ENCODE measurements at places on chromosomes 4 and X. TPM values are rescaled to one million over a fixed set of nuclear protein-coding genes. Genes with fewer than 3 reads are reported as not detected.

Gene MSANTD1
- total RNA-seq: 0.99 TPM

Gene MOB1B
- total RNA-seq: 28.6 TPM

Gene ABCG2
- 2.1 TPM for total RNA-seq

Gene SH3BGRL
- total RNA-seq: 36.6 TPM

DNA sequence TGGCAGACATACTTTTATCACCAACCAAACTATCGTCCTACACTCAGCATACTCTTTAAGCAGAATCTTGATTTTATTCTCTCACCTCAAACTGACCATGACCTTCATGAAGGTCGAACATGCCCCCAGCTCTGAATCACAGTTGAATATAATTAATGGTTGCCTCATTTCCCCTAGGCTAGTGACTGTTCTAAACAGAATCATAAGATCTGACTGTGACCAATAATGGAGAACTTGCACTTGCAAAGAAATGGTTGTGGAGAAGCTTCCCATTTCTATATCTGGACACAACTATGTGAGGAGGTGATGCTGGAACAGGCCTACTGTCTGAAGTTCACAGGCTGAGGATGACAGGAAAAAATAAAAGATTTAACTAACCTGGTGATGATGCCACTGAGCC lies 85.1 kb downstream of the PDGFC start:
- H3K27me3 ChIP-seq: no peaks in the 10 kb centered on the region
- no peak overlapping the region for H3K27ac ChIP-seq
- no peaks in the 10 kb centered on the region for H3K36me3 ChIP-seq
- no peak overlapping the region for H3K4me3 ChIP-seq
- no peak for DNase-seq

GRCh38 chr4:19677211-19677610 lies 574.5 kb upstream of the SLIT2 start:
- H3K36me3 ChIP-seq: peaks cover 4% of the 10 kb centered on the region
- H3K4me1 ChIP-seq: no peaks in the 10 kb centered on the region
- no peak overlapping the region for H3K27ac ChIP-seq
- no peak for DNase-seq

- no peak overlapping the region for H3K27ac ChIP-seq
- H3K27me3 ChIP-seq: no peaks in the 10 kb centered on the region
- H3K4me3 ChIP-seq: no peak overlapping the region
- no peak for DNase-seq
These were observed 11.5 kb upstream of the GABRE start for GRCh38 chrX:151985955-151986354.

GRCh38 chr4:118344801-118345200 lies 8.0 kb downstream of the PRSS12 start:
- DNase-seq: no peak
- no peaks in the 10 kb centered on the region for H3K36me3 ChIP-seq
- no peak overlapping the region for H3K4me3 ChIP-seq
- H3K4me1 ChIP-seq: peaks cover 32% of the 10 kb centered on the region
- no peak overlapping the region for H3K27ac ChIP-seq

DNA sequence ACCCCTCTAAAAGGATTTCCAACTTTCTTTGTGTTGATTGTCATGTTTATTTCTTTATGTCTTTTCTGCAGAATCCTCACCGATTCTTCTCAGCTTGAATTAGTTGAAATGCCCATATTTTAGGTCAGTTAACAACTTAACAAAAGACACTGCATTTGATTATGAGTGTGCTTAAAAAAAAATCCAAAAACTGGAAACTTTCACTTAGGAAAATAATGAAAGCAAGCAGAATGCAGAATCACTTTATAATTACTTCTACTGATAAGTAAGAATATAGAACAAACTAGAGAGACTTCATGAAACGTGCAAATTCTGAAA lies 111.0 kb upstream of the PTPN13 start:
- peaks cover 20% of the 10 kb centered on the region for H3K36me3 ChIP-seq
- peak overlapping the region; percentile 98 for H3K27ac ChIP-seq
- no peaks in the 10 kb centered on the region for H3K27me3 ChIP-seq
- peak overlapping the region; percentile 37 for H3K4me3 ChIP-seq
- DNase-seq: no peak

GRCh38 chr4:17512973-17513665 lies 1.2 kb upstream of the QDPR start:
- peaks cover 8% of the 10 kb centered on the region for H3K36me3 ChIP-seq
- DNase-seq: no peak
- H3K27ac ChIP-seq: no peak overlapping the region
- peaks cover 3% of the 10 kb centered on the region for H3K27me3 ChIP-seq
- peak overlapping the region; percentile 62 for H3K4me3 ChIP-seq
- H3K4me1 ChIP-seq: peaks cover 52% of the 10 kb centered on the region
